CD4-positive, alpha-beta memory T cell (primary cell): ENCODE measurements at places on chromosomes 5 and 9.

DNA sequence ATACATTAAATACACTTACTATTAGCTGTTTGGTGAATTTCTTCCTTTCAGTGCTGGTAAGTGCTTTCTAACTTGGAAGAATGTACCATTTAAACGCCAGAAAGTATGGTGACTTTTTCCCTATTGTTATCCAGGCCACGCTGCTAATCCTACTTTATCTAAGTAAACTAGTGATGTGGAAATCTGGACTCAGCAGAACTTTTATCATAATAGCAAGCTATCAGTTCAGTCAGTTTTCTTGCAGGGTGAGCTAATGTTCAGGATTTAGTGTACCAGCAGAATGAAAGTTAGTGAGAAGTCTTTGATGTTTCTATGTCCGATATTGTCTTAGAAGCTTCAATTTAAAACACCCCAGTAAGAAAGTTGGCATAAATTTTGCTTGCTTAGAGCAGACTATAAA, 72.2 kb downstream of the HSD17B4 start:
- DNase-seq, result no peak

GRCh38 chr5:177311392-177311722, 341 bp downstream of the MXD3 start:
- DNase-seq, result no peak

- DNase-seq, result no peak
Measured at GRCh38 chr9:124436320-124436719, 13.9 kb upstream of the ADGRD2 start.

- DNase-seq, result no peak
Measured at GRCh38 chr5:54313311-54314270, 3.2 kb upstream of the ARL15 start.
